ENCODE measurements at places on chromosomes 6 and 20.

GRCh38 chr6:44457596-44457995 is 70.1 kb downstream of the CDC5L start:
- H3K4me3 ChIP-seq, result no peak overlapping the region
- H3K4me1 ChIP-seq, result no peaks in the 10 kb centered on the region
- DNase-seq, result no peak
- no peaks in the 10 kb centered on the region for H3K36me3 ChIP-seq
- H3K27ac ChIP-seq, result no peak overlapping the region

GRCh38 chr6:42781546-42781795 is 381 bp upstream of the BICRAL start:
- DNase-seq, result no peak
- no peaks in the 10 kb centered on the region for H3K27me3 ChIP-seq
- no peak overlapping the region for H3K27ac ChIP-seq

GRCh38 chr6:134047673-134048072 is 4.8 kb downstream of the SLC2A12 start:
- no peaks in the 10 kb centered on the region for H3K36me3 ChIP-seq
- H3K4me1 ChIP-seq, result peaks cover 36% of the 10 kb centered on the region
- no peaks in the 10 kb centered on the region for H3K27me3 ChIP-seq
- H3K4me3 ChIP-seq, result no peak overlapping the region

GRCh38 chr6:12049165-12049564 is 37.1 kb downstream of the HIVEP1 start:
- H3K4me1 ChIP-seq, result no peaks in the 10 kb centered on the region
- H3K27ac ChIP-seq, result no peak overlapping the region

- H3K4me3 ChIP-seq, result no peak overlapping the region
- no peak for DNase-seq
- no peaks in the 10 kb centered on the region for H3K27me3 ChIP-seq
- no peaks in the 10 kb centered on the region for H3K36me3 ChIP-seq
- H3K27ac ChIP-seq, result no peak overlapping the region
These were observed 37.0 kb downstream of the DLL1 start for GRCh38 chr6:170253910-170254269.

- no peak for DNase-seq
- no peaks in the 10 kb centered on the region for H3K27me3 ChIP-seq
These were observed 106.4 kb upstream of the PTPN1 start for GRCh38 chr20:50403565-50404418.
